ENCODE measurements at places on chromosomes 13 and 19. TPM values are rescaled to one million over a fixed set of nuclear protein-coding genes. Genes with fewer than 3 reads are reported as not detected.

Gene RXFP2
- not detected for total RNA-seq

Gene PSG3
- total RNA-seq, result not detected

Gene SYCN
- total RNA-seq, result not detected

Gene IGLON5
- not detected for total RNA-seq

Gene ZNF681
- total RNA-seq, result 1.1 TPM

DNA sequence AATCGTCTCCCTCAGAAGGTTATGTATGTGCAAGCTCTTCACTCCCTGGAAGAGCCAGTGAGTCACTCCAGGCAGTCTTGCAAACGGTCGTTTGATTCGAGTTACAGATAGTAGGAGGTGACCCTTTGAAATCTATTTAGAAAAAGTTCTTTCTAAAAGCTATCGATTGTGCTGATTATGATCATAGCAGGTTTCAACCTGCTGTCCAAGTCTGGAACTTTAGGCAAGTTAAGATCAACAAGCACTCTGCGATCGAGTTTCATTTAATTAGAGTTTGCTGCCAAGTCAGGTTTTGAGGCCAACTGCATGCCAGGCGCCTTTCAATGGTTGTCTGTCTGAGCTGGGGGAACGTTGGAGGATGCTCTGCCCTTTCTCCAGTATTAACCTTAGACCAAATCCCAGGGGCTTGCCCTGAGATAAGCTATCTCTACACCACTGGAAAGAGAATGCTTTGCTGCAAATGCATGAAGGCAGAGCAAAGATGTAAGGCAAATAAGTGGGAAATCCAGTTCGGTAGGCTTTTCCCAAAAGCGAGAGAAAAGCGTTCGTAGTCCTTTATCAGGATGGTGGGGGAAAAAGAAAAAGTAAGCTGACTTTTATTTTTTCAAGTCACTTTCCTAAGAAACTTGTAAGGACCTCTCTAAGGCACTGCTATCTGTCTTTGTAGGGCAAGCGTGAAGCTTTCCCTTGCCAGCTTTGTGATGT is 287.5 kb downstream of the ATP8A2 start:
- peak; percentile 21 for DNase-seq

GRCh38 chr19:58001895-58002369 is 688 bp downstream of the ZNF606 start:
- no peak for DNase-seq

DNA sequence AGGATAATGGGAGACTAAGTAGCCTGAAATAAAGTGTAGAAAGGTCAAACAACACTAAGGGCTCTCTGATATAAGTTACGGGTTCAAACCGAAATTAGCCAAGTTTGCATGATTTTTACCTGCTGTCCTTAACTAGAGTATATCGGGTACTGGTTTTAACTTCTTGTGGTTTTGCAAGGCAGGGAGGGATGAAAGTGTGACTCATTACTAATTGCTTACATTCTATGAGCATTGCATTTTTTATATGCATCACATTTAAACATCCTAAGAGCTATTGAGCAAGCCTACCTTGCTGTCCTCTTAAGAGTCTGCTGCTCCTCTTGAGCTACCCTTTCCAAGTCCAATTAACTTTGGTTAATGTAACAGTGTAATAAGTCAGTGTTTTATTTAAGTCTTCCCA is 415.4 kb downstream of the SLITRK5 start:
- peak; percentile 76 for DNase-seq

DNA sequence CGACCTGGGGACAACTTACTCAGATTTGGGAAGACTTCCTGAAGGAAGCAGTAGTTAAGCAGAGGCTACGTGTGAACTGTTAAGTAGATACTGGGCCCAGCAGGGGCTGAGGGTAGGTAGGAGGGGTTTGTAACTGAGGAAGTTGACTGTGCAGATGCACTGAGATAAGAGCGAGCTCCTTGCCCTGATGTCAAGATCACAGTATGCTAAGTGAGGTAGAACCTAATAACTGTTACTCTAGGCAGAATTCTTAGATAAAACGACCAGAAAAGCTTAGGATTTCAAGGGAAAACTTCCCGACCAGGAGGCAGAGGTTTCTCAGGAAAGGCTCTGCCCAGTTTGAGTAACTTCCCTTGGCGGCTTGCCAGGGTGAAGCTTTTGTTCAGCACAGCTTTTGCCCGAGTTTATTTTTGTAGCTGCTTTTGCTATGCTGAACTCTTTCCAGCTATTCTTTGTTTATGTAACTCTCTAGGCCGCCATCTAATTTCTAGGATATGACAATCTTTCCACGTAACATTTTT is 632.1 kb downstream of the DIAPH3 start:
- DNase-seq, result peak; percentile 65

- DNase-seq, result peak; percentile 31
These were observed 109.1 kb downstream of the PCDH9 start for GRCh38 chr13:67120872-67121531.

GRCh38 chr19:45041125-45041524 is 2.3 kb downstream of the CLASRP start:
- no peak for DNase-seq

- no peak for DNase-seq
These were observed 1.1 kb downstream of the DHRS12 start for GRCh38 chr13:51802631-51803418.

DNA sequence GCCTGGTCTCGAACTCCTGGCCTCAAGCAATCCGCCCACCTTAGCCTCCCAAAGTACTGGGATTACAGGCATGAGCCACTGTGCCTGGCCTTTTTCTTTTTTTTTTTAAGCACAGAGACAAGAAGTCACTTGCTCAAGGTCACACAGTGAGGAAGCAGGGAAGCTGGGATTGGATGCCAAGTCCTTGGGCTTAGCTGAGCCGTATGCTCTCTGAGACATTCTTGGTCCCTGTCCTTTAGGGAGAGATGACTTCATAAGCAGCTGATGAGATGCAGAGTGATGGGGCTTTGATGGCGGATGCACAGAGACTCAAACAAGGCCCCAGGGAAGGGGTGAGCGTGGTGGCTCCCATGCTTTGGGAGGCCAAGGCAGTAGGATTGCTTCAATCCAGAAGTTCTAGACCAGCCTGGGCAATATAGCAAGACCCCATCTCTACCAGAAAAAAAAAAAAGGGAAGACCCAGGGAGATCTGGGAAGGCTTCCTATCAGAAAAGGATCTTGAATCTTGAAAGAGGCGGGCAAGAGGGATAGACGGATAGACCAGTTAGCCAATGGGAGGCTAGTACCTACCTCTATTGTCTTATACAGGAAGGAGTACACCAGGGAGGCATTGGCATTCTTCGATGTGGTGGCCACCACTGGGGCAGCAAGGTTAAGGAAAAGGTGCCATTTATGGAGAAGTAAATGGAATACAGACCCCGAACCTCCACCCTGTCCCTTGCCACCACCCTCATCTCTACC is 3.9 kb downstream of the AP1M2 start:
- no peak for DNase-seq

DNA sequence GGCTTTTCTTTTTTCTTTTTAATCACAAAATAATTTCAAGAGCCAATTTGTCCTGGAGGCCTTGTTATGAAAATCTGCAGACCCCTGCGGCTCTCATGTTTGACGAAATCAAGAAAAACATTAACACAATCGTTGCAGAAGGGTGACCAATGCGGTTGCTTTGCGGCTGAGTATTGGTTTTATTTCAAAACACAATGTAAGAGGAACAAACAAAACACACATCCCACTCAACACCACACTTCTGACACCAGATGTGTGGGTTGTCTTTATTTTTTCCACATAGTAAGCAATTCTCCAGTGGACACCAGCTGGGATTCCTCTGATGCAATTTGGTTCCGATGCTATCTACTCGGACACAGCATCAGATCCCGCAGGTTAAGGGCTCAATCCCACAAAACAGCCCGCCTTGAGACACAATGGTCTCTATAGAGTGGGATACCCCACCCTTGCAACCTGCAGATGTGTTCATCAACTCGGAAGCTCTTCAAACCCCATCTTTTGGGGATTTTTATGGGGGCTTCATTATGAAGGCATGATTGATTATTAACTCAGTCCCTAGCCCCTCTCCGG is 21.9 kb upstream of the CCDC124 start:
- no peak for DNase-seq

- DNase-seq, result peak; percentile 13
These were observed 10.4 kb upstream of the GPR32 start for GRCh38 chr19:50759886-50760285.

DNA sequence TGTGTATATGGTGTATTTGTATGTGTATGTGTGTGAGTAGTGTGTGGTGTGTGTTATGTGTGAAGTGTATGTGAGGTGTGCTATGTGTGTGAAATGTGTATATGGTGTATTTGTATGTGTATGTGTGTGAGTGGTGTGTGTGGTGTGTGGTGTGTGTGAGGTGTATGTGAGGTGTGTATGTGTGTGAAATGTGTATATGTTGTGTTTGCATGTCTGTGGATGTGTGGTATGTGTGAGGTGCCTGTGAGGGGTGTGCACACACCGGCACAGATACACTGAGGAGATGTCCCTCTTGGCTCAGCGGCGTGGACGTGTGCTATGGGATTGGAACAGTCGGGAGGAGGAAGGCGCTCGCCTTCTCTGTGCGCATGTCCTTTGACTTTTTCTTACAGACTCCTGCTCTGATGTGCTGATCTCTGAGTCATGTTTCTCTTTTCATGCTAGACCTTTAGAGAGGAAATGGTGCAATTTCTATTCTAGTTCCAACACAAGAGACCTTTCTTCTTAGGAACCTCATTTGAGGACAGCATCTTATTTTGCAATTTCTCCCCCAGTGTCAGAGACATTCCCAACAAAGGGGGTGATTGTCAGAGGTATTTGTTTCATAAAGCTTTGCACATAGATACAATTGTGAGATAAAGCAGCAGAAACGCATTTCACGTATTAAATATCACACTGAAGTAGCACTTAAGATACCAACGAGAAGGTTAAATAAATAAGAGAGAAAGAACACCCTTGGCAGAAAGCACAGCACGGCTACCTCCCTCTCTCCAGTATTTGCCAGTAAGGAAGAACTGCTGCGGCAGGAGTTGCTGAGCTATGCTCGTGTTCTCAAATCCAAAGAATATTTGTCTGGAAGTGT is 11.3 kb upstream of the TNFRSF19 start:
- DNase-seq, result peak; percentile 95

DNA sequence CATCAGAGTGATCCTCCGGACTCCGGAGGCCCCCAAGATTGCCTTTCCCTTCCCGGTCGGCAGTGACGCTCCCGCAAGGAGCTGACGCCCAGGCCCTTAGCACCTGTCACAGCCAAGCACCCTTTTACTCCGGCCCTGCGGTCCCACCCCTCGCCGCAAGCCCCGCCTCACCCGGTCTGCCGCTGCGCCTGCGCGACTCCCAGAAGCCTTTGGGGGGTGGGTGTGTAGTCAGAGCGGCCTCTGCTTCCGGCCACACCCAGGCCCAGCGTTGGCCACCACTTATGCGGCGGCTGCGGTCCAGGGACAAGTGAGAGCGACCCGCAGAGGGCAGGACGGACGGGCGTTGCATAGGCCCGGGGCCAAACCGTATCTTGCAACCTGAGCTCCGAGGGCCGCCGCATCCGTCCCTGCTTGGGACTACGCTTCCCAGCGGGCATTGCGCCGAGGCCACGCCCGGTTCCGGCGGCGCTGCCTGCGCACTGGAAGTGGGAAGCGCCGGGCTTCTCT is 441 bp upstream of the ZFP28 start:
- DNase-seq, result peak; percentile 80
